ENCODE measurements at places on chromosomes 5 and 9.

GRCh38 chr9:129164246-129164930, 13.7 kb downstream of the IER5L start:
- no peak for DNase-seq

GRCh38 chr9:121597698-121598166, 53.7 kb upstream of the DAB2IP start:
- DNase-seq: no peak

DNA sequence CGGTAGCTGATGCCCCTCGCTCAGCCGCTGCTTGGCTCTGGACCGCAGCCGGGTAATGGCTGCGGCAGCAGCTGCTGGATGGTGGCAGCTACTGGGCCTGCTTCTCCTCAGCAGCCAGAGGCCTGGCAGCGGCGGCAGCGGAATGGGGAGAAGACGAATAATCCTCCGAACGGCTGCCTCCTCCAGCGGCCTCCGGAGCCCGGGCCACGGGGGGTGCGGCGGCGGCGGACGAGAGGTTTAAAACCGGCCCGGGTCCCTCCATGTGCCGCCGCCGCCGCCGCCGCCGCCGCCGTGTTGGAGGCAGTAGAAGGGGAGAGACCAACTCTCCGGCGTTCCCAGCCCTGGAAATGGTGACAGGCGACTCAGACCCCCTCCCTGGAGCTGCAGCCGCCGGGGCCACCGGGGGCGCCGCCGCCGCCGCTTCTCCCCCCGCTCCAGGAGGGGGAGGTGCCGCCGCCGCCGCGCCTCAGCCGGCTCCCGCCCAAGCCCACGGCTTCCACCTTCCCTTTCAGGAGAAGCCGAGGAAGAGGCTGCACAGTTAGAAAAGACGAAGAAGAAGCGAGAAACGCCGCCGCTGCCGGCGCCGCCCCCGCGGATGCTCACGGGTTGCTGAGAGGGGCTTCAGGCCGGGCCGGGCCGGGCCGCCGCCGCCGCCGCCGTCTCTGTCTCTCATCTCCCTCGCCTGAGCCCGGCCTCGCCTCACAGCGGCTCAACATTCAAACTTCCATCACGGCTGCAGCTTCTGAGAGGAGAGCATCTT, 118.4 kb upstream of the PRSS3 start:
- peak; percentile 48 for DNase-seq

DNA sequence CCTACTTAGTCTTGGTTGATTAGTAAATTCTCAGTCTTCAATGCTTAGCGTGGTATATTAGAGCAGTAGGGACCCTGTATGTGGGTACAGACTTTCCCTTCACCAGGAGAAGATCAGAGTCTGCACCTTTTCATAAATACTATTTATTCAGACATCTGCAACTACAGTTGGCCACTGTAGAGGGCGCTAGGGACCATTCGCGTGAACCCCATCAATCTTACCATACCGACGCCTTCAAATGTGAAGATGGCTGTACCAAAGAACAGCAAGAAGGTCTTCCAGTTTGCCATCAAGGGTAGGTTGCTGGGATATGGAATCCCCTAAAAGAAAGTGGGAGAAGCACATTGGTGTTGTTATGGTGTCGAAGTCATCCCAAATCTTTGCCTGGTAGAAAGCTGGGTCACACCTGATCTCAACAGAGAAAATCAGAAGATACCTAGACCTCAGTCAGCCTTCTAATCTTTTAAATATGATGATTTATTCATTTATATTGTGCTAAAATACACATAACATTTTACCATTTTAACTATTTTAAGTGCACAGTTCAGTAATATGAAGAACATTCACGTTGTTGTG, 19.1 kb downstream of the SLC36A3 start:
- no peak for DNase-seq

DNA sequence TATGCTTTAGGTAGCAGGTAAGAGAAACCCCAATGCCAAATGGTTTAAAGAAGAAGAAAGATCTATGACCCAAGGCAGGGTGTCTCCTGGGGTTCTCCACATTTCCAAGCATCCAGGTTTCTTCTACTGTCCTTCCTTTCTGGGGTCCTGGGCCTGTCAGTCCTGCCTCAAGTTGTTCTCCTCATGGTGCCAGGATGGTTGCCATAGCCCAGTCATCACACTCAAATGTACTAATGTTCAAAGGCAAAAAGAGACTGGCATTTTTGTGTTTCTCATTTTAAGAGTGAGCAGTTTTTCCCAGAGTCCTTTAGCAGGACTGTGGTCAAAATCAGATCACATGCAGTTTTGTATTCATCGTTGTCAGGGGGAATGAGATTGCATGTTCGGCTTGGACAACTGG, 59.9 kb upstream of the BOD1 start:
- DNase-seq: no peak

GRCh38 chr5:168939887-168940544, 360.8 kb upstream of the PANK3 start:
- no peak for DNase-seq

DNA sequence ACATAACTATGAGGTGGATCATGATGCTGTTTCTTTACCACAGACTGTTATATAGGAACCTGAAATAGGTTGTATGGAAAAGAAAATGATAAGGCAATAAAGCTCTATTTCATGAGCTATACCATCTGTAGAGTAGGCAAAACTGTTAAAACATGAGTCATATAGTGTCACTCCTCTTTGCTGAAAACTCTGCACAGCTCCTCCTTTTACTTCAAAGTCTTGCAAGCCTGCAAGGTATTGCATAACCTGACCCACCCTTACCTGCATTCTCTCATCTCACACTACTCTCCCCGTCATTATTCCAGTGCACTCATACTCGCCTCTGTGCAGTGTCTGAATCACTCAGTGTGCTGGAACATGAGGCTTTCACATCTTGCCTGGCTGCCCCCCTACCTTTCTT, 790.1 kb downstream of the EFNA5 start:
- DNase-seq: no peak
